NCI-H2029 treated with DMSO at 0.1 percent for 48 hours (cell line): ENCODE measurements at places on chromosomes 11 and 22.

- DNase-seq = no peak
These were observed 44.5 kb downstream of the NECTIN1 start for GRCh38 chr11:119684361-119685110.

DNA sequence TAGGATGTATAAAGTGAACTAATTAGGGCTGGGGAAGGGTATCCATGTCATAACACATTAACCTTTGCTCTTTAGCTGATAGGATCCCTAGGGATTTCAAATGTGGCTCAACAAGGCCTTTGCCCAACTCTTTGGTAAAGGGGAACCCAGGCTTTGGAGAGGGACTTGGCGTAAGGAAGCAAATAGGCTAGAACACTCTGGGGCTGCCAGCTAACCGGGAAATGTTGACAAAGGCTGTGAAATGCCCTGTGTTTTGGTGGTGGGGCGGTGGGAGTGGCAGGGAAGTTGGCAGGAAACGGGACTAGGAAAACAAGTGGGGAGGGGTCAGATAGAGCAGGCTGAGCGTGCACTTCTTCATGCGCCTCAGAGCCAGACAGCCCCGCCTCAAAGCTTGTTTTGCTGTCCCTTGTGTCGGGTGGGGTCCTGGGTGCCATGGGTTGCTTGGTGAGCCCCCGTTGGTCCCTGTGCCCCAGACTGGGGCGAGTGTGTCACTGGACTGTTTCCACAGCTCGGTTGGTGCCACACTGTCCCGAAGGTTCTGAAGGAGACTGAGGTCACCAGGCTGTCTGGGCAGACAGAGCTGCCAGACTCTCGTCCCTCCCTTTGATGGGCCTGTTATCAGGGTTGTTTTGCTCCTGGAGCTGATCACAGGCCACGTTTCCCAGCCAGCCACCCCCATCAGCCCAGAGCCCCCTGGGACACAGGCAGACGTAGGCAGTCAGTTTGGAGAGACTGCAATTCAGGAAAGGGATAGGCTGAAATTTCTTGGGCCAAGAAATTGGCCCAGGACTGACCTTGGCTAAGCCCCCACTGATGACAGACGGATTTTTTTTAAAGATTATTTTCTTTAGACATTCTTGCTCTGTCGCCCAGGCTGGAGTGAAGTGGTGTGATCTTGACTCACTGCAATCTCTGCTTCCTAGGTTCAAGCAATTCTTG lies 19.6 kb downstream of the KCTD21 start:
- DNase-seq = no peak

DNA sequence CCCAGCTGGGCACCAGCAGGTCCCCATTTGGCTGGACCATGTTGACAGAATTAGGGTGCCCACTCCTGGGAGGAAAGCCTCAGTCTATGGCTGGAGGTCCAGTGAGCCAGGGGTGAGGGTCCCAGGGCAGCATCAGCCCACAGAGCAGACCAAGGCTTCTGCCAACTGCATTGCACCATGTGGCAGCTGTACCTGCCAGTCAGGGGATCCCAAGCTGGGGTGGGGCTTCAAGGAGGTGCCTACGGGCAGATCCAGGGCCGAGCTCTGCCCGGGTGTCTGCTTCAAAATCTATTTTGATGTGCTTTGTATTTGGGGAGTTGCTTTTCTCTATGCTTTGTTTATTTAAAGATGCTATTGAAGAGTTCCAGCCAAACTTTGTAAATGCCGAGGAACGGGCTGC lies 10.4 kb downstream of the GP1BB start:
- DNase-seq = no peak

- no peak for DNase-seq
These were observed 23.7 kb downstream of the GNB1L start for GRCh38 chr22:19831016-19831415.

DNA sequence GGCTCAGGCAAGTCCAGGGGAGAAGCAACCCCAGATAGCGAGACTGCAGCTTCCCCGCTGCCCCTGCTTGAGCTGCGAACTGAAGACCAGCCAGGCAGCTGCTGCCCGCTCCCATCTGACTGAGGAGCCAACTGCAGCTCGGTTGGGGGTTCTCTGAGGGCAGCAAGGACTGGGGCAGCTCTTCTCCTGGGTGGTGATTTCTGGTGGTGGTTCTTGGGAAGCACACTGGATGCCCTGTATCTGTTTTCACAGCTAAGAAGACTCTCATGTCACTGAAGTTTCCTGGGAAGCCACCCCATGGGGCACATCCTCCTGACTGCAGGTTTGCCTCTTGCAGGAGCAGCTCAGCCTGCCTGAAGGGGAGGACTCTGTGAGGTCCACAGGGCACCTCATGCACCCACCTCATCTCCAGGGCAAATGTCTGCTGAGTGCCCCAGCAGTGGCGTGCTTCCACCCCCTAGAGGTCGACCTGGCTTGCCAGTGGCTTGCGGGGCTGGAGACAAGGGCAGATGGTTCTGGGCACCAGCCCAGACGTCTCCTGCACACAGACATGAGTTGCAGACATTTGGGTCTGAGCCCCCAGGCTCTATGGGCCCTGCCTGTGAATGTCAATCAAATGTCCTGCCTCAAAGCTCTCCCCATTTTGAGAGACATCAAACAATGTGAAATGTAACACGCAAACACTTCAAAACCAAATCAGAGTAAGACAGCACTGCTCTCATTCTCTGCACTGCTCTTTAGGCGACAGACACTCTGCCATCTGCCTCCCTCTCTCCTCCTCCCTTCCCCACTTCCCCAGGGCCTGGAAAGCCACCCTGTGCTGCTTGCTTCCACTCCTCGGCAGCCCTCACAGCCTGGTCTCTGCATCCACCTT lies 800.9 kb downstream of the BRD1 start:
- DNase-seq = peak; percentile 12

DNA sequence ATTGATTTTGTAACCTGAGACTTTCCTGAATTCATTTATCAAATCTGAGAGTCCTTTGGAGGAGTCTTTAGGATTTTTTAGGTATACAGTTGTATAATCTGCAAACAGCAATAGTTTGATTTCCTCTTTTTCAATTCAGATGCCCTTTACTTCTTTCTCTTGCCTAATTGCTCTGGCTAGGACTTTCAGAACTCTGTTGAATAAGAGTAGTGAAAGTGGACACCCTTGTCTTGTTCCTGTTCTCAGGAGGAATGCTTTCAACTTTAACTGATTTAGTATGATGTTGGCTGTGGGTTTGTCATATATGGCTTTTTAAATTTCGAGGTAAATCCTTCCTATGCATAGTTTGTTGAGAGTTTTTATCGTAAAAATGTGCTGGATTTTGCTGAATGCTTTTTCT lies 227.4 kb downstream of the CSNK2A3 start:
- DNase-seq = no peak
